ENCODE measurements at places on chromosomes 3 and 15. TPM values are rescaled to one million over a fixed set of nuclear protein-coding genes. Genes with fewer than 3 reads are reported as not detected.

DNA sequence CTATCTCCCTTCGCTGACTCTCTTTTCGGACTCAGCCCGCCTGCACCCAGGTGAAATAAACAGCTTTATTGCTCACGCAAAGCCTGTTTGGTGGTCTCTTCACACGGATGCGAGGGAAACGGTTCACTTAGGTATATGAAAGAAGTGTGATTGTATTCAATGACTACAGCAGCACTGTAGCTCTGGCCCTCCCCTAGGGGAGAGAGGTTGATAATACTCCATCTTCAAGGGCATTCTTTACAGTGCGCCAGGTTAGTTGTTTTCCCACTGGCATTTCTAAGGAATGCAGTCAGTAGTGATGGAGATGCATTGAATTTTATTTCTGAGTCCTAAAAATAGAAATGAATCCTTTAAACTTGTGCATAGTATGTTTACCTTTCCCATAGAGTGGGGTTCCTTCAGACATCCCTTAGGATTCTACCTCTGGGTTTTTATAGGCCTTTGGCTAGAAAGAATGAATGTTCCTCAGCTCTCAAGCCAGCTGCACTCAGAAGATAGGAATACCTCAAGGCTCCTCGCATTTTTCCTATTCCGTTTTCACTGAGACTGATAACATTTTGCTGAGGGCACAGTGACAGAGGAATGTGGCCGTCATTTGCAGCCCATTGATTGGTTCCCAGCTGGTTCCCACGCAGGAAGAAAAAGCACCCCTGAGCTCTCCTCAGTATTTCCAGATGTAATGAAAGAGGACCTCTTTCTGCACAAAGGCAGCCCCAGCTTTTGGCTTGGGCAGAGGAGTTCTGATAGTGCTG, 131.8 kb upstream of the C2CD4B start:
- no peak for DNase-seq
- H3K4me1 ChIP-seq = no peaks in the 10 kb centered on the region
- no peak overlapping the region for H3K4me3 ChIP-seq
- H3K36me3 ChIP-seq = no peaks in the 10 kb centered on the region
- no peak overlapping the region for H3K27ac ChIP-seq

GRCh38 chr3:187922704-187923416, 177.6 kb upstream of the BCL6 start:
- 0 out of 2 replicates have a peak overlapping the region, but pooled peaks have one; percentile 5 for H3K4me3 ChIP-seq
- H3K36me3 ChIP-seq = 0 out of 2 replicates have a peak, but pooled peaks cover 7% of the 10 kb centered on the region
- H3K4me1 ChIP-seq = peaks cover 56% of the 10 kb centered on the region
- peak; percentile 68 for DNase-seq

The TNNC1 gene
- 8.3 TPM for total RNA-seq

The TMC3 gene
- total RNA-seq = not detected

DNA sequence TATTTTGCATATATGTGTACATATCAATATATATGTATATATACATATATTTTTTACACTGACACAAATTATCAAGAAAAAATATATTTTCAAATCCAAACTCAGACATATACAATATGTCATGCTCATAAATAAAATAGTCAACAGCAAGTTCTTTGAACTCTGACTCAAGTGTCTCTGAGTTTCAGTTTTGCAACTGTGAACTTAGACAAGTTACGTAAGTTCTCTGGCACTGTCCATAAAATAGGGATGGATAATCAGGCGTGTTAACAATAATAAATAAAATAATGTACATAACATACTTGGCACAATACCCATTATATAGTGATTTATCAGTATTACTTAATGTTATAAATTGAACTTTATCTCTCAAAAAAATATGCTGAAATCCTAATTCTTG, 12.1 kb upstream of the XRN1 start:
- no peak for DNase-seq
- peaks cover 6% of the 10 kb centered on the region for H3K36me3 ChIP-seq
- no peaks in the 10 kb centered on the region for H3K27me3 ChIP-seq
- no peak overlapping the region for H3K4me3 ChIP-seq

GRCh38 chr3:59920822-59921221, 871.0 kb upstream of the CFAP20DC start:
- no peak overlapping the region for H3K27ac ChIP-seq
- no peaks in the 10 kb centered on the region for H3K36me3 ChIP-seq
- DNase-seq = no peak
- no peaks in the 10 kb centered on the region for H3K27me3 ChIP-seq
- H3K4me3 ChIP-seq = no peak overlapping the region
- no peaks in the 10 kb centered on the region for H3K4me1 ChIP-seq

DNA sequence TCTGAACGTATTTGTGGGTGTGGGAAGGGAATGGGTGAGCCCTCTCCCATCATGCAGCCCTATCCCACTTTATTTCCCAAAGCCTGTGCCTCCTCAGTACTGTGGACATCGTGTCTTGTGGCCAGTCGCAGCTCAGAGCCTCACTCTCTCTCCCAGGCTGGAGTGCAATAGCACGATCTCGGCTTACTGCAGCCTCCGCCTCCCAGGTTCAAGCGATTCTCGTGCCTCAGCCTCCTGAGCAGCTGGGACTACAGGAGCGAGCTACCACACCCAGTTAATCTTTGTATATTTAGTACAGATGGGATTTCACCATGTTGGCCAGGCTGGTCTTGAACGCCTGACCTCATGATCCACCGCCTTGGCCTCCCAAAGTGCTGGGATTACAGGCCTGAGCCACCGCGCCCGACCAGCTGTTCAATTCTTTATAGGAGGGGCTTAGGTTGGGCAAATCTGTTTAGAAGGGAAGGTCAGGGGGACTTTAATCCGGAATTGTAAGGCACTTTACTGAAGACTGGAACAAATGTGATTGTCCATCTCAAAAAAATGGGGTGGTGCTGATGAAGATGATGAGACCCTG, 42.7 kb upstream of the BDH1 start:
- no peak for DNase-seq
- no peak overlapping the region for H3K4me3 ChIP-seq
- H3K27me3 ChIP-seq = no peaks in the 10 kb centered on the region
- 0 out of 2 replicates have a peak, but pooled peaks cover 6% of the 10 kb centered on the region for H3K4me1 ChIP-seq
- H3K36me3 ChIP-seq = no peaks in the 10 kb centered on the region

DNA sequence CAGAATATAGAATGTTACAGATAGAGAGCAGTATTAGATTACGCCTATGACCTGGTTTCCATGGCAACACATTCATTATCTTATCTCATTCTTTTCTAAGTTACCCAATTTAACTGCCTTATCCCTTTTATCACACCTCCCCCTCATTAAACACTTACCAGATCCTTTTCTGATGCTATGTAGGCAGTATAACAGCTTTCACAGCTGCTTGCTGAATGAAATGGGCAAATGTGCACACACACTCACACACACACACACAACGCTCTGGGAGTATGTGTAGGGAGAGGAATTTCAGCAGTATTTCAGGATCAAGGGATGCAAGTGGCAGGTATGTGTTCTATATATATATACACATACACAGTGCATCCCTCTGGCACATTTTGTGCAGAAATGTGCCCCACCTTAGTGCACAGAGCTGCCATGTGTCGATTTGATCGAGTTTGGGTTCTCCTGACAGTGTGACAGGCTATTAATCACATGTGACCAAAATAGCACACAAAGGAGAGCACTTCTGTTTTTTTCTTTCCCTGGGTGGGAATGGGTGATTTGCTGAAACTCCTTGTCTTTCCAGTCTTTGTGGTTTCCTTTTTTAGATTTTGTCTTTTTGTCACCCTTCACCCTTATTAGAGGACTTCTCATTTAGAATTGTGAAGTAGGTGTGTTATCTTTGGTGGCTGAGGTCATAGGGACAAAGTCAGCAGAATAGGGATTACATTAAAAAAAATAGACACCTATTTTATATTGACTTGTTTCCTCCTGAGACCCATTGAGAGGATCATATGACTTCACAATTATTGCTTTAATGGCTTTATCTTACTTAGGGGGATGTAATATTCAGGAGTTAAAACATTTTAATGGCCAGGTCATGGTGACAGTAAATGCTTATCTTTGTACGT, 553.7 kb downstream of the PDCD6IP start:
- no peak overlapping the region for H3K27ac ChIP-seq
- H3K36me3 ChIP-seq = no peaks in the 10 kb centered on the region
- H3K27me3 ChIP-seq = no peaks in the 10 kb centered on the region
- no peaks in the 10 kb centered on the region for H3K4me1 ChIP-seq
- no peak overlapping the region for H3K4me3 ChIP-seq

DNA sequence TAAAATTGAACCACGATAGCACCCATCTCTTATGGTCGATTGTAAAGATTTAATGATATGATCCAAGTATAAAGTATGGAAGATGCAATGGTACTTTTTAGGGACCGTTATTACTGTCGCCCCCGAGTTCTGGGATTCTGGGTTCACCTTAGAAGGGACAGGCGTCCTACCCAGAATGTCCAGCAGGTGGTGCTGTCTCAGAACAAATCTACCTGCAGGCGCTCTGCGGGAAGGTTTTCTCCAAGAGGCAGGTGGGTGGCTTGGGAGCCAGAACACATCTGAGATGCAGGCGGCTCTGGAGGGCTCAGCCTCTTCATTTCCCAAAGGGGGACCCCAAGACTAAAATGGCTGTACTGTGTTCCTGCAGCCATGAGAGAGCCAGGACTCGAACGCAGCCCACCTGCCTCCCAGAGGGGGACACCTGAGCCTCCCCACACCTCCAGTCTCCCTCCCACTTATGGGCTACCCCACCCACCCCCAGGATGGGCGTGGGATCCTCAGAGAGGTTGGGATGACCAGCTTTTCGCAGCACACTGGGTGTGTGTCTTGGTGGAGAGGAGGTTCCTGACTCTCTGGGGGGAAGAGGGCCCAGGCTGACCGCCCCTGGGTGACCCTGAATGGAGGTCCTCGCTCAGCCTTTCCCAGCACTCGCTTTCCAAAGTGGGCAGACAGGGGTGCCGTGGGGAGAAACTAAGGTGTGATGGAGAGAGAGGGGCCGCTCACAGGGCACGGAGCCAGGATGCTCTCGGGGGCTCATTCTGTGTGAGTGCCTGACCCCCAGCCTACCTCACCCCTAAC, 28.1 kb upstream of the CORO2B start:
- H3K36me3 ChIP-seq = no peaks in the 10 kb centered on the region
- H3K4me1 ChIP-seq = no peaks in the 10 kb centered on the region
- no peak overlapping the region for H3K27ac ChIP-seq

DNA sequence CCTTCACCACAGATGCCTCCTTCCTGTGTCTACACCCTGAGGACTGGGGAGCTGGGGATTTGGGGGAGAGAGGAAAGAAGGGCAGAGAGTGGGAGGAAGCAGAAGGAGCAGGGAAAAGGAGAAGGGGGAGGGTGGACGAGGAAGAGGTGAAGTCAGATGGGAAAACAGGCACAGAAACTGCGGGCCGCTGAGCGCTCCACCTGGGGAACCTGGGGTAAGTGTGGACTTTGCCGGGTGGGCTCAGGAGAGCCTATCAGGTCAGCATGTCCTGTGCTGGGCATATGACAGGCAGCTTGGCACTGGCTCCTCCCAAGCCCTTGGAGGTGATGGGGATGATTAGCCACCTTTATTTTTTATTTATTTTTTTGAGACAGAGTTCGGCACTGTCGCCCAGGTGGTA, 62.6 kb downstream of the CORO2B start:
- no peak overlapping the region for H3K4me3 ChIP-seq
- H3K27ac ChIP-seq = no peak overlapping the region
- no peaks in the 10 kb centered on the region for H3K27me3 ChIP-seq
- H3K4me1 ChIP-seq = peaks cover 15% of the 10 kb centered on the region

The RAB6B gene
- 0.52 TPM for total RNA-seq

DNA sequence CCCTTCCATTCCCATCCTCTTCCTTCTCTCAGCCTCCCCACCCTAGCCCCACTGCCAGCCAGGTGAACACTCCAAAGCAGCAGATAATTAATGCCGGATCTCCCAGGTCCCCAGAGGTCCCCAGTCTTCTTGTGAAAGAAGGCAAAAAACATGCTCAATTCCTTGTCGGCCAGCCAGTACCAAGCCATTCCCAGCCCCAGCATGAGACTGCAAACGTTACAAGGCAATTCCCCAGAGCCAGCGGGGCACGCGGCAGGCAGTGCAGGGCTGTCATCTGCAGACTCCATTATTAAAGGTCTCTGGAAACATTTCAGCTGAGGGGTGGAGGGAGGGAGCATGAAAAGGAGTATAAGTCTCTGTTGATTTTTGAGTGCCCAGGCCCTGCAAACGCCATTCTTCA, 117.8 kb downstream of the XXYLT1 start:
- no peak overlapping the region for H3K4me3 ChIP-seq
- peaks cover 5% of the 10 kb centered on the region for H3K4me1 ChIP-seq
- H3K36me3 ChIP-seq = no peaks in the 10 kb centered on the region
- H3K27me3 ChIP-seq = no peaks in the 10 kb centered on the region
- DNase-seq = no peak

- peak; percentile 59 for DNase-seq
- no peaks in the 10 kb centered on the region for H3K27me3 ChIP-seq
- peaks cover 27% of the 10 kb centered on the region for H3K4me1 ChIP-seq
- peak overlapping the region; percentile 64 for H3K27ac ChIP-seq
- peak overlapping the region; percentile 74 for H3K4me3 ChIP-seq
These were observed 631 bp downstream of the NKTR start for GRCh38 chr3:42600958-42601675.

GRCh38 chr3:71053495-71053894, 530.0 kb downstream of the FOXP1 start:
- no peaks in the 10 kb centered on the region for H3K36me3 ChIP-seq
- no peaks in the 10 kb centered on the region for H3K4me1 ChIP-seq
- H3K27ac ChIP-seq = no peak overlapping the region
- DNase-seq = no peak
- no peaks in the 10 kb centered on the region for H3K27me3 ChIP-seq
- no peak overlapping the region for H3K4me3 ChIP-seq

DNA sequence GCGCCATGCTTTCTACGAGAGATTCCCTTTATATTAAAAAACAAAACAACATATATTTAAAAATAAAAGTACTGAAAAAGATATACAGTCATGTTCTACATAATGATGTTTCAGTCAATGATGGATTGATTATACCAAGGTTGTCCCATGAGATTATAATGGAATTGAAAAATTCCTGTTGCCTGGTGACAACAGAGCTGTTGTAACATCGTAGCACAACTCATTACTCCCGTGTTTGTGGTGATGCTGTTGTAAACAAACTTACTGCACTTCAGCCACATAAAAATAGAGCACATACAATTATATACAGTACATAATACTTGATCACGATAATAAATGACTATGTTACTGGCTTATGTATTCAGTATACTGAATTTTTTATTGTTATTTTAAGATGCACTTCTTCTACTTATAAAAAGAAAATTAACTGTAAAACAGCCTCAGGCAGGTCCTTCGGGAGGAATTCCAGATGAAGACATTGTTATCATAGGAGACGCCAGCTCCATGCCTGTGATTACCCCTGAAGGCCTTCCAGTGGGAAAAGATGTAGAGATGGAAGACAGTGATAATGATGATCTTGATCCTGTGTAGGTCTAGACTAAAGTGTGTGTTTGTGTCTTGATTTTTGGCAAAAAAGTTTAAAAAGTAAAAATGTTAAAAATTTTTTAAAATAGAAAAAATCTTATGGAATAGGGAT, 11.7 kb downstream of the CCR1 start:
- no peak for DNase-seq
- no peaks in the 10 kb centered on the region for H3K36me3 ChIP-seq
- H3K4me1 ChIP-seq = no peaks in the 10 kb centered on the region
- no peak overlapping the region for H3K4me3 ChIP-seq
- H3K27me3 ChIP-seq = no peaks in the 10 kb centered on the region
- H3K27ac ChIP-seq = no peak overlapping the region
